Activated CD4-positive, alpha-beta T cell treated with anti-CD3 and anti-CD28 coated beads, Interleukin-2, amount 50 U/mL, for 24 hours (primary cell): ENCODE measurements at places on chromosomes 6 and 20.

GRCh38 chr20:38300438-38300837 is 3.5 kb upstream of the BPI start:
- no peak for DNase-seq

DNA sequence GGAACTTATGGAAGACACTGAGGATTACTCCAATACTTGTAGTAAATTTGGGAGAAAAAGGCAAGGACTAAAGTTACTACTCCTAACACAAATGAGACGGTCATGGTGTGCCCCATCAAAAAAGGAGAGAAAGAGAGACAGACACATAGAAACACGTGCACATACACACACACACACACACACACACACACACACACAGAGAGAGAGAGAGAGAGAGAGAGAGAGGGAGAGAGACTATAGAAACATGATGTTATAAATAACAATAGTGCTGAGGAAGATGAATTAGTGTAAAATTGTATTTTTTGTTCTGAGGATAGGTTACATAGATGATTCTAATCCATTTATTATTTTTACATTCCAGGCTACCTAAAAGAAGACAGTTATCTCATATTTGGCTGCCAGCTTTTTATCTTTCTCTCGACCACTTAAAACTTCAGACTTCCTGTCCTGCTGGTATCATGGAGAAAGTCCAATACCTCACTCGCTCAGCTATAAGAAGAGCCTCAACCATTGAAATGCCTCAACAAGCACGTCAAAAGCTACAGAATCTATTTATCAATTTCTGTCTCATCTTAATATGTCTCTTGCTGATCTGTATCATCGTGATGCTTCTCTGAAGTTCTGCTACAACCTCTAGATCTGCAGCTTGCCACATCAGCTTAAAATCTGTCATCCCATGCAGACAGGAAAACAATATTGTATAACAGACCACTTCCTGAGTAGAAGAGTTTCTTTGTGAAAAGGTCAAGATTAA is 10.5 kb downstream of the PLN start:
- DNase-seq, result no peak

- no peak for DNase-seq
Observed at GRCh38 chr6:3164388-3164787, 7.0 kb upstream of the TUBB2A start.

DNA sequence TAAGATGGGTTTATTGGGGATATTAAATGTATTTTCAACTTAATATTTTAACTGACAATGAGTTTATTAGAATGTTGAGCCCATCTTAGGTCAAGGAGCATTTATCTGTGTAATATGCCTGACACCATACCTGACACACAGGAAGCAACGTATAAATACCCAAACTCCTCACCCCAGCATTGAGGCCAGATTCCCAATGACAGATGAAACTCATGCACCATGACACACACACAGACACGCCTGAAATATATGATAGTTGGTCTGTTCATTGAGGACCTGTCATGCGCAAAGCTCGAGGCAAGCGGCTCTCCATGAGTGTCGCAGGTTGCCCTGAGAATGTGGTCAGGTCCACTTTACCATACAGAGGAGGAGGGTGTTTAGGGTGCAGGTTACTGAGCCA is 64.1 kb downstream of the GFOD1 start:
- no peak for DNase-seq

DNA sequence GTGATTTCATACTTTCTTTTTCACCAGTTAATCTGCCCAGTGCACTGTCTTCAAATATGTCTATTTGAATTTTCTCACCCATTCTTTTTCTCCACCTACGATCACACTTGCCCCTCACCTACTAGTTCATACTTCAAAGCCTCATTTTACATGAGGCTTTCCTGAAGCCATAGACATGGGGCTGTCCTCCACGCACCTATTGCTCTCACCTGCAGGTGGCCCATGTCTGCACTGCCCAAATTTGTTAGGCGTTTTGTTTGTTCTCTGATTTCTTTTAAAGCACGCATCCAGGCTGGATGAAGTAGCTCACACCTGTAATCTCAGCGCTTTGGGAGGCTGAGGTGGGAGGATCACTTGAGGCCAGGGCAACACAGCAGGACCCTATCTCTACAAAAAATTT is 106.8 kb upstream of the RIPOR2 start:
- no peak for DNase-seq

DNA sequence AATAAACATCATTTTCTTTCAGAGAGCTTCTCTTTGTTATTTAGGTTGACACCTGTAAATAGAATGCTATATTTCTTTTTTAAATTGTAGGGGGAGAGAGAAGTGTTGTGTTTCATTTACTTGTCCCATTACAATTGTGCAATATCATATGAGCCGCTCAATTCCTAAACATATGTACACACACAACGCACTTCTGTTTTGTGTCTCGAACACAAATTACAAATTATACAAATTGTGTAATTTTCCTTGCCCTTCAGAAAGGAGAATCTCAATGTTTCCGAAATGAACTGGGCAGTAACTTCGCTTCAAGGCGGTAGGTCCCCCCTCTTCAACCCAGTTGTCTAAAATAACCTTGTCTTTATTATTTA is 2.6 kb upstream of the ABT1 start:
- DNase-seq, result no peak

DNA sequence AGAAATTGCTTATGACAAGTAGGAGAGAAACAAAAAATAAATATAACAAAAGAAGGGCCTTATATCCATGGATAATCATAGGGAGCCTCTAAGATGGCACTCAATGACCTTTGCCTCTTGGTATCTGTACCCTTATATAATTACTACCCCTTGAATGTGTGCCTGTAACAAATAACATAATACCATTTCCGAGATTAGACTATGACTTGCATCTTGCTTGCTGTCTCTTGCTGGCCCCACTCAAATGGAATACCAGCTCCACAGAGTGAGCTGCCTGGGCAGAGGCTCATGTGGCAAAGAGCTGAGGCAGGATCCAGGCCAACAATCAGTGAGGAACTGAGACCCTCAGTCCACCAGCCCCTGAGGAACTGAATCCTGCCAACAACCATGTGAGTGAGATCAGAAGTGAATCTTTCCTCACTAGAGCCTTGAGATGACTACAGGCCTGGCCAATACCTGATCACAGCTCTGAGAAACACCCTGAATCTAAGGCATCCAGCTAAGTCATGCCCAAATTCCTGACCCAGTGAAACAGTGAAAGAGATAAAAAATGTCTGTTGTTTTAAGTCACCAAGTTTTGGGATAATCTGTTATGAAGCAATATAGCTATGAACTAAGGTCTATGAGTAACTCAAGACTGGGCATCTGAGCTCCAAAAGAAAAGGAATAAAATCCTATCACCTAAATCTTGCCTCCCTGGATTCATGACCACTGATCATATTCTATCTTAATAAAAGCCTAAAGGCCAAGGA is 5.5 kb downstream of the KATNA1 start:
- DNase-seq, result no peak

DNA sequence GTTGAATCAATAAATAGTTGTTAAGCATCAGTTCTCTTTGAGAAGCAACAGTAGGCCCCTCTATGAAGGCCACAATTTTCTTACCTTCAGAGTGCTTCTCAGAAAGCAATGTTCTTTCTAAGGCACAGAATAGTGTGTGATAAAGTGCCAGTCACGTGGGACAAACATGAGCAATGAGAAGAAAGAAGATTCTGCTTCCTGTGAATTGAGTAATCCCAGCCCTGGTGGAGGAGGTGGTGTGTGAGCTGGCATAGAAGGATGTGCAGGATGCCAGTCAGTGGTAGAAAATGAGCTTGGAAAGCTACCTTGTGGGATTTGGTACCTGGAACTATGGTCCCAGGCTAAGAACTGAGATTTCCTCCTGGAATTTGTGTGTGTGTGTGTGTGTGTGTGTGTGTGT is 21.7 kb downstream of the KIZ start:
- DNase-seq, result no peak

DNA sequence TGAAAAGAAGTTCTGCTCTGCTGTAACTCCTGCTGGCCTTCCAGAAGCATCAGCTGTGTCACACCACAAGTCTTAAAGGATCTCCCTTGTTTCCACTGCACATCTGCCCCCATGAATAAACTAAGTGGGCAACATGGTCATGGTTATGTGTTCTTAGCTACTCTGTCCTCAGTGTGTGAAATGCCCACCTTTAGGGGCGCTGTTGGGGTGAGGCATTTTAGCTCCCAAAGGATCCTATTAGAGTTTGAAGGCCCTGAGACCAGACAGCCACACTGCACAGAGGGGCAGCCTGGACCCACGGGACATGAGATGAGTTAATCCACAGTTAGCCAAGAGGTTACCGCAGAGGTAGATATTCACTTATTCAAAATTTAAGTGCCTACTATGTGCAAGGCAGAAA is 294.3 kb upstream of the QKI start:
- no peak for DNase-seq
